Stimulated activated CD4-positive, alpha-beta T cell treated with anti-CD3 and anti-CD28 coated beads, TNF-alpha, amount 100 ng/mL, for 48 hours (primary cell): ENCODE measurements at places on chromosomes 16 and 17.

DNA sequence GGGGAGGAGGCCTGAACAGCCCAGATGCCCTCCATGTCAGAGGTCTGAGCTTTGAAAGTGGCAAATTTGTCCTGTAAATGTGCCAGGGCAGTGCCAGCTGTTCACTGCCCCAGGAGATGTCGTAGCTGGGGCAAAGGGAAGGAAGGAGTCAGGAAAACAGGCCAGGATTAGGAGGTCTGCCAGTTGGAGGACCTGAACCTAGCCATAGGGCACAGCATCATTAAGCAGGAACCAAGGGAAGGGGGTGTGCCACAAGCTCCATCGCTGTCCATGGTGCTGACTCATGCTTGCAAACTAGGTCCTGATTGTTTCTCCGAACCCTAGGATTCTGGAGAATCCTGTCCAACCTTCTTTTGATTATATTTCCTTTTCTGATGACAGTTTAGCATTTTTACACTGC, 124.2 kb downstream of the TMEM132E start:
- DNase-seq: no peak

- no peak for DNase-seq
Observed at GRCh38 chr17:731644-732066, 741 bp upstream of the TLCD3A start.

DNA sequence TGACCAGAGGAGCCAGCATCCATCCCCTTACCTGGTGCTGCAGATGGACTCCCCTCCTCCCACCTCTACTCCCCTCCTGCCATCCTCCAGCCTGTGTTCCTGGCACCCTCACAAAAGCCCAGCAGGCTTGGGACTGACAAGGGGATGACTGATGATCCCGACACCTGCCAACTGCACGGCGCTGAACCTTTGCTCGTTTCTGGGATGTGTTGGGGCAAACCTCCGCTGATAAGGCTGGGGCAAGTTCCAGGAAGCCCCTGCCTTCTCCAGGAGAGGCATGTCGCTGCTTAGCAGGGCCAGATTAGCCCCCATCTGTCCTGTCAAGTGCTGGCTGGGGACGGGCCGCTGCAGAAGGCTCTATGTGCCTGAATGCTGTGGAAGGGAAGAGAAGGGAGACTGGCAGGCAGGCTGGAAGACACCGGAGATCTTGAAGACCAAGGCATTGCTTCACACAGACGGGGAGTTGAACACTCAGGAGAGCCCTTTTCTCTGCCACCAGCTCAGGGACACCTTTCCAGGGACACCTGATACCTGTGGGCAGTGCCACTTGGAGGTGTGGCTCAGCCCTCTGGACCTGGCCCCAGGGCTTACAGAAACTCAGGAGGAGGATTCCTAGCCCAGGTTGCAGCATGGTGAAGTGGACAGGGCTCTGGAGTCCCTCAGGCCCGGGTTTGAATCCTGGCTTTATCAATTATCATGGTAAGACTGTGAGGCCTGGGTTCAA, 973 bp upstream of the KRT15 start:
- no peak for DNase-seq

DNA sequence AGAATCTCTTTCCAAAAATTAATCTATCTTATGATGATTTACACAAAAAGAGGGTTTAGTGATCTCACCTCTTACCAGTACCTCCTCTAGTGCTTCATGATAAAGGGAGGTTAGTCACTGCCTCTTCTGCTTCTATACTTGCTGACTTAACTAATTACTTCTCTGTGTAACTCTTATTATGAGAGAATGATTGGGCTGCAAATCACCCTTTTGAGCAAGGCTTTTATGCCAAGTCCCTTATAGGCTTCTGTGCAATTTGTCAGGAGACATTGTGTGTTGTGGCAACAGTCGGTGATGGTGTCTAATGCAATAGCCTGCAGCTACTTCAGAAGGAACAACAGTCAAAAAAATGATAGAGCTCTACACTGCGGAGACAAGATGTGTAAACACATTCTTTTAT, 1568.1 kb upstream of the GOT2 start:
- no peak for DNase-seq

- DNase-seq: peak; percentile 26
Observed at GRCh38 chr17:45371414-45372324, 54.8 kb upstream of the MAP3K14 start.

GRCh38 chr16:27235055-27235937, 32.0 kb downstream of the KDM8 start:
- peak; percentile 68 for DNase-seq

GRCh38 chr17:72034000-72034399, 86.8 kb upstream of the SOX9 start:
- DNase-seq: no peak

- no peak for DNase-seq
Observed at GRCh38 chr17:41642252-41643156, 18.1 kb upstream of the KRT17 start.

DNA sequence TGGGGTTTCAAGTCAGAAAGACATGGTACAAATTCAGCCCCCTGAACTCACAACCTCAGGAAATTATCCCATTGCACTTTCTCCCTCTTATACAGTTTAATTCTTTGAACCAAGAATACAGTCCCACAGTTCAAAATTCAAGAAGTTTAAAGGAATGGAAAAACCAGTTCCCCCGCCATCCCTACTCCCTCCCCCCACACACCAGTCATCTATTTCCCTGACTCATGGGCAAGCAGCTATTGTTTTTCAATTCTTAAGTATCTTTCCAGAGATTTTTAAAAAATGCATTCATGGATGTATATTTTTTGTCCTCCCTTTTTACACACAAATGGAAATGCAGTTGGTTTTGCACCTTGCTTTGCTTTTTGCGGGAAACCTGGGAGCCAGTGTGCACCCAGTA, 7.3 kb downstream of the SYCE1L start:
- DNase-seq: no peak

DNA sequence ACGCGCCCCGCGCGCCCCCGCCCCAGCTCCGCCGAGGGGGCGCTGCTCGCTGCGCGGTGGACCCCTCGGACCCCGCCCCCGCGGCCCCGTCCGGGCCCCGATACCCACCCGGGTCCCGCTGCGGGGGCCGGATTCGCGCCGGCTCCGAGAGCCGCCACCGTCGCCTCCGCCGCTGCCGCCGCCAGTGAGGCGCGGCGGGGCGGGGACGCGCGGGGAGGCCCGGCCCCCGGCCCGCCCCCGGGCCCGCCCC, at the start of gene TBC1D16:
Gene TBC1D16, minus strand, starts transcription at position 186 of the 250 bp plus-strand sequence. CDS start 22,325 bp downstream, outside the sequence.
- DNase-seq: peak; percentile 30

GRCh38 chr16:66353055-66353454, 13.4 kb upstream of the CDH5 start:
- DNase-seq: no peak

DNA sequence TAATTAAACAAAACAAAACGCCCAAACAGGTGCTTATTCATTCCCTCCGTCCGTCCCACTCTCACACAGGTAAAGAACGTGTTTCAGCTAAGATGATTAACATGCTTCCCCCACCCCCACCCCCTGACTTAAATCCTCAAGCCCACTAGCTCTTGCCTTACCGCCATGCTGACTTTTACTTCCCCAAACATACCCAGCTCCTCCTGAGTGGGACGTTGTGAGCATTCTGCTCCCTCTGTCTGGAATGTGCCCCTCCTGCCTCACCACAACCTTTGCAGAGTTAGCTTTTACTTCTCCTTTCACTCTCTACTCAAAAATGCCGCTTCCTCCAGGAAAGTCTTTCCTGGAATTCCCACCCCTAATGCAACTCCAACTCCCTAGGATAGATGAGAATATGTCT, 774.0 kb upstream of the RBFOX1 start:
- no peak for DNase-seq

DNA sequence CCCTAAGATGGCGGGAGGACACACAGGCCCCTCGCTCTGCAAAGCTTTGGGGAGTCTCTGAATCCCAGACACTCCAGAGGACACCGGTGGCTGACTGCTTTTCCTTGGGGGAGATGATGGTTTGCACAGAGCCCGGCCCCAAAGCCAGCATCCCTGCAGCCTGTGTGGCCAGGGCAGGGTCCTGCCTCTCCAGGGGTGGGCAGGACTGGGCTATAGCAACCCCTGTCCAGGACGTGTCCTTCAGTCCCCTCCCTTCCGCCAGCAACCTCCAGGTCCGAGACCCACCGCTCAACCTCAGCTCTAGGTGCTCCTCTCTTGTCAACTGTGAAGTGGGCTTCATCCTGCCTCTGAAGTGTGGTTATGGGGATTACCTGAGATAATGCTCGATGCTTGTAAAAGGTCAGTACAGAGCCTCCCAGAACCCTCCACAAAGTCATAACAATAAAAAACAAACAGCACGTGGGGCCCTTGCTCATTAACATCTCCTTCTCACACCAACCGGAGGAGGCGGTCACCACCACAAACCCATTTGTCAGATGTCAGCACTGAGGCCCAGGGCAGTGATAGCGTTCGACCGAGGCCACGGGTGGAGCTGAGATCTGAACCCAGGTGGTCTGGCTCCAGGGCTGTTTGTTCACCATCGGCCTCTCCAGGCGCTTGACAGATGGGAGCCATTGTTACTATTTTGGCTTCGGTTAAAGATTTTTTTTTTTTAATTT, 304.8 kb downstream of the IRF8 start:
- no peak for DNase-seq

- DNase-seq: no peak
Observed at GRCh38 chr17:81719410-81720266, 7.6 kb downstream of the SLC25A10 start.

- no peak for DNase-seq
Observed at GRCh38 chr16:21167929-21168602, 9.6 kb downstream of the LDAF1 start.

GRCh38 chr17:79042421-79043190, 18.6 kb downstream of the C1QTNF1 start:
- DNase-seq: peak; percentile 34

DNA sequence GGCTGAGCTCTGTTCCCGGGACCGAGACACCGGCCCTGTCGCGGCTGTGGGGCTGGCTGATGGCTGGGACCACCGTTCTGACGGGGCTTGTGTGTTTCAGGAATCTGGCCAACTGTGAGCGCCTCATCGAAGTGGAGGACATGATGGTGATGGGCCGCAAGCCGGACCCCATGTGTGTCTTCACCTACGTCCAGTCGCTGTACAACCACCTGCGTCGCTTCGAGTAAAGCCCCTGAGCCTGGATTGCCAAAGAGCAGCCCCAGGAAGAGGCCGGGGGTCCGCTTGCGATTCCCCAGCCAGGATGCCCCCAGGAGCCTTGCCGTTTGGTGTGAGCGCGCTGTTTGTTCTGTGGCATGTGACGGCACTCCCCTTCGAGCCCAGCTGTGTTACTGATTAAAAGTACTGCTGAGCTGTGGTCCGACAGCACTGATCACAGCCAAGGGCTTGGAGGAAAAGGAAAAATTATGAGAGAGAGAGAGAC, 23.0 kb downstream of the SMTNL2 start:
- no peak for DNase-seq

GRCh38 chr16:16857012-16857411, 478.1 kb downstream of the NPIPA7 start:
- no peak for DNase-seq

GRCh38 chr16:6751191-6751590, 581.5 kb upstream of the RBFOX1 start:
- no peak for DNase-seq

- DNase-seq: no peak
Observed at GRCh38 chr17:81992306-81993102, 15.1 kb downstream of the ASPSCR1 start.

GRCh38 chr16:997440-998051, 16.0 kb downstream of the SOX8 start:
- peak; percentile 21 for DNase-seq

GRCh38 chr16:19948186-19949104, 63.8 kb upstream of the GPRC5B start:
- no peak for DNase-seq

DNA sequence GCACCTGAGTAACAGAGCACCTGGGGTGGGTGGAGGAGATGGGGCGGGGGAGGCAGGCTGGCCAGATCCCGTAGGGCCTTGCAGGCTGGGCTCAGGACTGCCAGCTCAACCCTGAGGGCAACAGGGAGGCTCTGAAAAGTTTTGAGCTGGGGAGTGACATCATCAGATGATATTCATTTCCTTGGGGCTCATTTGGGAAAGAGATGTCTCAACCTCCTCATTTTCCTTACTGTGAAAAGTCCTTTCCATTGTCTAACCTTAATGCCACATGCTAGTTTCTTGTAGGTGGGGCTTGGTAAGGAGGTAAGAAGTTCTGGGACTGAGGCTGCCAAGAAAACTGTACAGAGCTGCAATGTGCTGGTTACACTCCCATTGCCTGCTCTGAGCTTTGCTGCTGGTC, 3.7 kb downstream of the TNS4 start:
- DNase-seq: no peak

GRCh38 chr17:19766421-19767270, 18.5 kb upstream of the ALDH3A1 start:
- DNase-seq: peak; percentile 76

- no peak for DNase-seq
Observed at GRCh38 chr17:33387406-33387805, 94.3 kb upstream of the ASIC2 start.

DNA sequence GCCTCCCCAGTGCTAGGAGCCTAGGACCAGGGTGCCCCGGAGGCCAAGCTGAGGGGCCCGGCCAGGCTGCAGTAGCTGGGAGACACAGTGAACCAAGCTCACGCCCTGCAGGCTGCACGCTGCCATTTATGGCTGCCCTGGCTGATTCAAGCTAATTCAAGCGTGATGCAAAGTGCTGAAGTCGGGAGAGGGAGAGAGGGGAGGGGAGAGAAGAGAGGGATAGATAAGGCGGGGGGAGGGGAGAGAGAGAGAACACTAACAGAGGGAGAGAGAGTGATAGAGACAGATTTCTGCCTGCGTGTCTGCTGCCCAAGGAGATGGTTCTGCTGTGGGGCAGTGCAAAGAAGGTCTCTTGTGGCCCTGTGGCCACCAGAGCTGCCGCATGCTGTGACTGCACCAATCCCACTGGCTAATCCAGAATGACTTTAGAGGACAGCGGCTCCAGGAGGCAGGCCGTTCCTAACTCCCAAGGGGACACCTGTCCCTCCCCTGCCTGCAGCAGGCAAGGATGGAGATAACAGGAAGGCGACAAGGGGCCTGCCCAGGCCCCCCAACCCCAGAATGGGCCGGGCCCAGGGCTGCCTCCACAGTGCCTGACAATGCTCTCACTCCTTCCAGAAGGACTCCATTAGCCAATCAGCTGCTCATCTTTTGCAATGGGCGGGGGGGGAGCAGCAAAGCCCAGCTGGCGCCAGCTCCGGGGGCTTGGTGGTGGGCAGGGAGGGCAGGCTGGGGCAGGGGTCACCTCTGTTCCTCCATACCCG, 12.9 kb downstream of the MXRA7 start:
- no peak for DNase-seq

DNA sequence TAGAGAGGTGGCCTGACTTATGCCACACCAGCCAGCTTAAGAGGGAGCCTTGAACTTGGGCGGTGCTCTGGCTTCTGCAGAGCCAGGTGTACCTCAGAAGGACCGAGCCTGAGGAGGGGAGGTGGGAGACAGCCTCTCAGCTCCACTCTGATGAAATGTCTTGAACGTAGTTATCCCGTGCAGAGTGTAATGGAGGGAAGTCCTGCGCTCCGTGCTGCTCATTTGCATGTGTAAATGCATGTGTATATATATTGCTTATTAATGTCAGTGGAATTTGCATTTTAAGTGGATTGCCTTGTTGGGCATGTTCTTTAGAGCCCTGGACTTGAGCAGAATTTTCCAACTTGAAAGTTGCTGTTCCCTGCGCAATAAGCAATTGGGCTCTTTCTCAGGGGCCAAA, 264.9 kb upstream of the SDK2 start:
- DNase-seq: no peak
